CD4-positive, alpha-beta T cell treated with Interleukin-4 for 4 hours (primary cell): ENCODE measurements at places on chromosomes 12 and 14.

GRCh38 chr12:121438905-121439304 lies 39.0 kb downstream of the RNF34 start:
- DNase-seq, result no peak

- DNase-seq, result no peak
Observed at GRCh38 chr14:94464290-94464689, 11.7 kb upstream of the SERPINA11 start.

DNA sequence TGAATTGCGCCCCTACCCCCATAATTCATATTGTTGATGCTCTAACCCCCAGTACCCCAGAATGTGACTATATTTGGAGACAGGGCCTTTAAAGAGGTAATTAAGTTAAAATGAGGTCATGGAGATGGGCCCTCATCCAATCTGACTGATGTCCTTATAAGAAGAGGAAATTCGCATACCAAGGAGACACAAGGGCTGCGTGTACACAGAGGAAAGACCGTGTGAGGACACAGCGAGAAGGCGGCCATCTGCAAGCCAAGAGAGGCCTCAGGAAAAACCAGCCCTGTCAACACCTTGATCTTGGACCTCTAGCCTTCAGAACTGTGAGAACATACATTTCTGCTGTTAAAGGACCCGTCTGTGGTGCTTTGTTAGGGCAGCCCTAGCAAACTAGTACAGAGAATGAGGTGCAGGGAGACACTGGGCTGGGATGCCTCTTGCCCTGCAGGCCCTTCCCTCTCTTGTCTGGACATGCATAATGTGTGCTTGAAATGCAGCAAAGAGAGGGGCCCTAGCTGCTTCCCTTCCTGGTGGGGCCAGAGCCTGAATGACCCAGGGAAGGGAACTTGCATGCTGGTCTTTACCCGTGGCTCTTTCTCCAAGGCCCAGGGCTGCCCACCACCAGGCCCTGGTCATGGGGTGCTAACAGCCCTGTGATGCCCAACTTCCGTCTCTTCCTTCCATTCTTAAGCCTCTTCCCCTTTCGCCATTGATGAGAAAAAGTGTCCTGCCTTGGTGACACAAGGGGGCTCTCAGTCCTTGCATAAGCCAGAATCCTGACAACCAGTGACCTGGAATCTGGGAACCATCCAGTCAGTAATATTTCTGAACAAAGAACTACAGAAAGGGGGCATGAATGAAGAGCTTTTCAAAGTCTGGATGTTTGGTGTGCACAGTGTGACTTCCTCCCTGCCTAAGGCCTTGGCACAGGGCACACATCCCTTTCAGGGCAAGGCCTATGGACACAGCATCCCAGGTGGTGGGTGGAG lies 50.0 kb upstream of the GPATCH2L start:
- DNase-seq, result no peak

GRCh38 chr12:66365718-66366490 lies 63.6 kb downstream of the HELB start:
- DNase-seq, result no peak

DNA sequence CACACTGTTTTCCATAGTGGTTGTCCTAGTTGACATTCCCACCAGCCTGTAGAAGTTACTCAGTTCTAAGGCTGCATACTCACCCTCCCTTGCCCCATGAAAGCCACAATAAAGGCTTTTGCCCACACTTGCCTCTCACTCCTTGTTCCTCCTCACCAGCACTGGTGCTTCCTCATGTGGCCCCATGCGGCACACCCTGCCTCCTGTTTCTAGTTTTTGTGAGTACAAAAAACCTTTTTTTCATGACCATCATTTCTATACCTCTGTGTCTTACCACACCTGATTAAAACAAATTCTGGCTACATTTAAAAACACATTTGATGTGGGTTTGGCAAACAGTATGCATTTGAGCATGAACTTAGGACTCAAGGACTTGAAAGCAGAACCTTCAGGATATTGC lies 40.7 kb upstream of the RIN3 start:
- no peak for DNase-seq

- no peak for DNase-seq
Observed at GRCh38 chr12:95474660-95474958, 657 bp downstream of the METAP2 start.

DNA sequence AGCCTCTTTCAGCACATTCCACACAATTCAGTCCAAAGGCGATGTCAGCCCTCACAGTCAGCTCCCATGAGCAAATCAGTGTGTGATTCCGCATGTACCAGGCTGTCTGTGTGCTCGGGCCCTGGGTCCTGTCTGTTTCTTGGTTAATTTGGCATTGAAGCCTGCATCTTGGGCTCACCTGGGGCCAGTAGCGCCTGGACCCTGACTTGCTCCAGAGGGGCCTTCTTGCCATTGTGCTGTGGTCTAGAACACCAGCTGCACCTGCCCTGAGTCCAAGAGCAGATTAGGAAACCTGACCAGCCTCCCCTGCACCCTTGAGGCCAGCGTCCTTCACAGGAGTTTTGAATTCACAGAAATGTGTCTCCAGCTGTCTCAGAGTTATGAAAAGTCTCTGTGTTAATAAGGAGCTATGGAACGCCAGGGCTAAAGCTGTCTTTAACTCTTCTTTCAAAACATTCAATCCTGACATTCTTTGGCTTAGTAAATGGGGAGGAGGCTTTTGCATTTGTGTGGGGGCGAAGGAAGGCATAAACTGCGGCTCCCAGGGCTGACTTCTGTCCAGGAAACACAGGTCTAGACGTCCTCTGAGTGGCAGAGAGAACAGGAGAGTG lies 102.2 kb downstream of the ARF6 start:
- DNase-seq, result no peak
